Tongue (tissue), 3 donors: ENCODE measurements at places on chromosomes 4 and X. TPM values are rescaled to one million over a fixed set of nuclear protein-coding genes. Genes with fewer than 3 reads are reported as not detected.

The TKTL2 gene
- not detected for total RNA-seq

The HTRA3 gene
- total RNA-seq: 35.2 TPM

The GPR143 gene
- total RNA-seq: not detected

The ZNF630 gene
- total RNA-seq: 4.6 TPM

The EPGN gene
- not detected for total RNA-seq

The CLCN4 gene
- total RNA-seq: 36.5 TPM

The MGAT4D gene
- not detected for total RNA-seq

The LUZP4 gene
- not detected for total RNA-seq

The TMEM156 gene
- total RNA-seq: 1.6 TPM

The TEX13D gene
- not detected for total RNA-seq

The USP27X gene
- total RNA-seq: 2.3 TPM

The ANOS1 gene
- 26.4 TPM for total RNA-seq

The SERTM2 gene
- total RNA-seq: 7.9 TPM

The CCKAR gene
- 14.9 TPM for total RNA-seq

The CD99 gene
- total RNA-seq: 102 TPM

The DACH2 gene
- total RNA-seq: 0.72 TPM

The NHS gene
- total RNA-seq: 3.5 TPM

The SFRP2 gene
- total RNA-seq: 111 TPM

The CXCL5 gene
- total RNA-seq: 0.72 TPM

The FHIP1A gene
- total RNA-seq: 66.0 TPM

The PAGE4 gene
- total RNA-seq: not detected

The CENPI gene
- 11.2 TPM for total RNA-seq

The SAGE1 gene
- not detected for total RNA-seq

The BGN gene
- total RNA-seq: 62.2 TPM

The ANXA3 gene
- 26.3 TPM for total RNA-seq

The ACOT9 gene
- total RNA-seq: 56.3 TPM

The USP17L22 gene
- not detected for total RNA-seq

The BST1 gene
- total RNA-seq: 4.7 TPM

The DMP1 gene
- total RNA-seq: not detected

The SPANXN4 gene
- not detected for total RNA-seq

The ESX1 gene
- total RNA-seq: not detected

The CFAP299 gene
- not detected for total RNA-seq

The MGARP gene
- not detected for total RNA-seq

The CPEB2 gene
- 13.6 TPM for total RNA-seq

The VSIG4 gene
- total RNA-seq: 6.4 TPM

The TCEAL6 gene
- not detected for total RNA-seq

The MAGEH1 gene
- total RNA-seq: 56.1 TPM

The RASSF6 gene
- total RNA-seq: 3.3 TPM

The PLXNB3 gene
- total RNA-seq: 6.8 TPM

The SPANXA2 gene
- not detected for total RNA-seq

The ADH1C gene
- 9.0 TPM for total RNA-seq

The TNIP3 gene
- not detected for total RNA-seq

The PLAC8 gene
- 2.4 TPM for total RNA-seq

The NR0B1 gene
- not detected for total RNA-seq

The HOPX gene
- total RNA-seq: 60.1 TPM

The ZDHHC9 gene
- total RNA-seq: 15.0 TPM

The RHOXF1 gene
- total RNA-seq: not detected

The PRDX4 gene
- total RNA-seq: 82.7 TPM

The NWD2 gene
- 0.41 TPM for total RNA-seq

The NXF2B gene
- total RNA-seq: not detected

The SATL1 gene
- total RNA-seq: 0.10 TPM

The RNF128 gene
- 4.4 TPM for total RNA-seq

The KCTD8 gene
- total RNA-seq: 0.41 TPM

The PRPS2 gene
- total RNA-seq: 15.5 TPM

The PARM1 gene
- 29.5 TPM for total RNA-seq

The F9 gene
- total RNA-seq: not detected
